ENCODE measurements at places on chromosomes 7 and 10.

- no peak for DNase-seq
Measured at GRCh38 chr10:22086730-22087401, 83.3 kb upstream of the DNAJC1 start.

DNA sequence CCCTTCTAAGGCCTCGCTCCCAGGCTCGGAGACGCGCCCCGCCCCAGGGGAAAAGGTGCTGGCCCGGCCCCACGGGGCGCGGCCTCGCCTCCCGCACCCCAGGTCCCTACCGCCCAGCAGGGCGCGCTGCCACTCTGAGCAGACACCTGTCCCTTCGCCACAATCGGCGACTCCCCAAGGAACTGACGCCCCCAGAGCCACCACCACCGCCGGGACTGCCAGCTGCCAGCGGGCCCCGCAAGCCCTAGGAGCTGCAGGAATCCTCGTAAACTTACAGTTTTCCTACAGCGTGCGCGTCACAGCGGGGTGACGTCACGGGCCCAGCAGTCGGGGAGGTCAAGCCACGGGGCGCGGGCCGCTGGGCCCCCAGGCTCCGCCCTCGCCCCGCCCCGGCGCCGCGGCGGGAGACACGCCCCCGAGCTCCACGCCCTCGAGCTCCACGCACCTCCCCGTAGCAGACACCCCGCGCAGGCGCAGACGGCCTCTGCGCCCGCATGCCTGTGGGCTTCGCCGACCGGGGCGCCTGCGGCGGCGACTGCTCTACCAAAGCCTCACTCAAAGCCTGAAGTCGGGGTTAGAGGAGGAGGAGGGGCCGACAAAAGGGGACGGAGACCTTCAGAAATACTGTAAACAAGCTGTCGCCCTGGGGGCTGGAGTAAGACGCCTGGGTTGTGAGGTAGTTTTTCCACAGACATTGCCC is at the start of gene ZNF438:
TSS of gene ZNF438 (minus strand) at position 308 of the 700 bp plus-strand sequence. CDS start 154,831 bp downstream, outside the sequence.
- DNase-seq, result peak; percentile 89

GRCh38 chr10:23358357-23358756 is 13.8 kb upstream of the C10orf67 start:
- DNase-seq, result no peak

DNA sequence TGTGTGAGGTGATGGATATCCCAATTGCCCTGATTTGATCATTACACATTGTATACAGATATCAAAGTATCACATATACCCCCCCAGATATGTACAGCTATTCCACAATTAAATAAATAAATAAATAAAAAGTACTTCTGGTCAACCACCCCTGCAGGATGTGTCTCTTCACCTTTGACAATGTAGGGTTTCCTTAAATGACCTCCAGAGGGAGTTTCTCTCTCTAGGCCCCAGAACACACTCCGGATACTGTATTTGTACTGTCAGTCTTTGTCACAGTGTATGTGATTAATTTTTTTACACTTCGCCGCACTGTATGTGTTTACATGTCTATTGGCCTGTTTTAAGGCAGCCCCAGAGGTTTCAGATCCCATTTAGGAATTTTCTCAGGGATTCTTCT is 123.6 kb downstream of the ADCYAP1R1 start:
- DNase-seq, result no peak

- no peak for DNase-seq
Measured at GRCh38 chr10:44979281-44980191, 927 bp upstream of the DEPP1 start.

- no peak for DNase-seq
Measured at GRCh38 chr7:31126976-31127375, 74.9 kb downstream of the ADCYAP1R1 start.

- no peak for DNase-seq
Measured at GRCh38 chr10:62699148-62699547, 105.4 kb upstream of the ADO start.

DNA sequence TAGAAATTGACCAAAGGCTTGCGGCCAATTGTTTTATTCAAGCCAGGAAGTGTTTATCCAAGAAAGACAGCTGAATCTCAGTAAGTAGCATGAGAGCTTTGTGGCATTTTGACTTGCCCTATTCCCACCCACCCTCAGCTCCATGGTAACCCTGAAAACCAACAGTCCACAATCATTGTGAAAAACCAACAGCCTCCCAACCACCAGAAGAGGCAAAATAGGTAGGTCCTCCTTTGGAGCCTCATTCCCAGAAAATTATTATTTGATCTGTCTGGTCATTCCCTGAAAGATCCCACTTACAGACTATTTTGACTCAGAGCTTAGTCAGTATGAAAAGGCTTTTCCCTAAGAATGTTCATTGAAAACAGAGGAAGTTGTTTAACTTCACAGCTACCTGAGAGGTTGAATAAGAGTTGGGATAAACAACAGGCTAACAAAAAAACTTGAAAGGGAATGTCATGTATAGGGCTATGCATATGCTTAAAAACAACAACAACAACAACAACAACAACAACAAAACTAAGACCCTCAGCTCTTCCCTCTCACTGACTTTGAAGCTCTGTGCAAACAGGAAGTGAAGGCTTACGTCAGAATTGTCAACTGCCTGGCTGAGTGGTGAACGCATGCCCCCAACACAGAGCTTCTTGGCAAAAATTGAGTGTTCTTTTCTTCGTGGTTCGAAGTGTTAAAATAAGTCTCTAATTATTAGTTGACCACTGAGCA is 11.2 kb downstream of the KPNA7 start:
- no peak for DNase-seq

GRCh38 chr7:44392618-44393010 is 67.2 kb upstream of the CAMK2B start:
- DNase-seq, result no peak

DNA sequence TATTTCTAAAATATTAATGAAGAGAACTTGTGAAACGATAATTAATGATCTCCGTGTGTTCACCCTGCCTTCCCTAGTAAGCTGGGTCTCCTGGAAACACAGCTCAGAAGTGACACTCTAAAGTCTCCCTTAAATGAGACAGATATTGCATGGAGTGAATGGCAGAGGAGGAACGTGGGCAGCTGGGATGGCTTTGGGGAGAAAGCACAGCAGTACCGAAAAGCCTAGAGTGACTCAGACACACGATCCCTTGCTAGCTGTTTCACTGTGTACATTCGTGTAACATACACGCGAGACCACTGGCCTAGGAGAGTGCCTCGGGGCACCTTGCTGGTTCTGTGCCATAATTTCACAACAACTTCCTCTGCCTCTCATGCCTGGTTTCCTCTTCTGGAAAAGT is 199.9 kb upstream of the TCERG1L start:
- DNase-seq, result no peak

DNA sequence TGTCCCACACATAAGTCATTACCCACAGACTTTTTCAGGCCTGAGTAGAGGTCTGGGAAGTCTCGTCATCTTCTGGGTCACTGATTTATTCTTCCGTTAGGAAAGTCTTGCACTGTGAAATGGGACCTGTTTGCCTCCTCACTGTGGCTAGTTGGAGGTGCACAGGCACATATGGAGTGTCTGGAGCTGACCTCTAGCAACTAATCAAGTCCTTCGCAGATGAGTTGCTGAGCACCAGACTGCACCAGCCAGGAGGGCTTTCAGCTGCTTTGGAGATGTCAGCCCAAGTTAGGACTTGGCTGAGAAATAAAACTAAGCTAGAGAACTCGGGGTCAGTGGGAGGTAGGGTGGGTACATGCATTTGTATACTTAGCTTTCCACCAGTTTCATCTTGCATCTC is 578.0 kb downstream of the GRID1 start:
- no peak for DNase-seq

DNA sequence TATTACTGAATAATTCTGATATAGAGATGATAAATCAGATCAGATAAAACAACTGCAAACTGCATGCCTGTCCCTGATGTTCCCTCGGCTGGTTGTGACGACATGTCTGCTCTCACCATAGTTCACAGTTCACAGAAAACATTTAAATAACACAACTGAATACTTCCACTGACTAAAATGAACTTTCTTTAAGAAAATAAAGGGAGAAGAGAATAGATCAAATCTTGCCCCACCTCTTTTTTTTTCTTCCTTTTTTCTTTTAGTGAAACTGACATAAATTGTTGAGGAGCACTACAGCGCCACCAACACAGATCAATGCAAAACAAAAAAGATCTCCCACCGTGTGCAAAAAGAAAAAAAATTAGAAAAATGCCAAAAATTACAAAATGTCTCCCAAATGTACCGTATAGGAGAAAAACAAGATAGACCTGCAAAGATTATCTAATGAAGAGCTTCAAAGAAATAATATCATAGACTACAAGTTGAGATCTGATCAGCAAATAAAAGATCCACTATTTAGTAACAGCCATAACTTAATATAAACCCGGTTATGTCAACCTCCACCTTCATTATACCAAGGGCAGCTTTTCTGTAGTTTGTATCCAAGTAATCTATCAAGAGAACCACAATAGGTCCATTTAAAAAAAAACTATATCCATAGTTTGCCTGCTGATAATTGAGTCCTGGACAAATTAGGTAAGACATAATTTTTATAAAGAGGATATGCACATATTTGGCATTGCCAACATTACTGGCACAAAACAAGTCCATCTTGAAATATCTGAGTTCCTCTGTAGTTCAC is 30.7 kb upstream of the EPC1 start:
- no peak for DNase-seq

GRCh38 chr7:26097837-26098668 is 53.9 kb upstream of the NFE2L3 start:
- no peak for DNase-seq

- DNase-seq, result no peak
Measured at GRCh38 chr10:100812978-100813377, 67.6 kb downstream of the PAX2 start.

DNA sequence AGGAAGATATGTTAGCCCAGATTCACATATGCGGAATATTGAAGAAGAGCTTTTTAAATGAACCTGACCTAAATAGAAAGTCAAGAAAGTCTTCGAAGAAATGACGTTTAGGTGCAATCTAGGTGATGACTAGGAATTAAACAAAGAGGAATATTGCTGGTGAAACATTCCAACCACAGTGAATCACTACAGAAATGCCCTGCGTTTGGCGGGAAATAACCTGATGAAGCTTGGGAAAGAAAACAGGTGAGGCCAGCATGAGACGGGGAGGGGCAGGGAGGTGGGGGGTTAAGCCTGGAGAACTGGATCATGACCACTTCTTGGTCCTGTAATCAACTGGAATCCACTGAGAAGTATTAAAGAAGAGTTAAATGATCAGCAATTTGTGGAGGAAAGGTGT is 299.4 kb upstream of the VSTM2A start:
- no peak for DNase-seq

DNA sequence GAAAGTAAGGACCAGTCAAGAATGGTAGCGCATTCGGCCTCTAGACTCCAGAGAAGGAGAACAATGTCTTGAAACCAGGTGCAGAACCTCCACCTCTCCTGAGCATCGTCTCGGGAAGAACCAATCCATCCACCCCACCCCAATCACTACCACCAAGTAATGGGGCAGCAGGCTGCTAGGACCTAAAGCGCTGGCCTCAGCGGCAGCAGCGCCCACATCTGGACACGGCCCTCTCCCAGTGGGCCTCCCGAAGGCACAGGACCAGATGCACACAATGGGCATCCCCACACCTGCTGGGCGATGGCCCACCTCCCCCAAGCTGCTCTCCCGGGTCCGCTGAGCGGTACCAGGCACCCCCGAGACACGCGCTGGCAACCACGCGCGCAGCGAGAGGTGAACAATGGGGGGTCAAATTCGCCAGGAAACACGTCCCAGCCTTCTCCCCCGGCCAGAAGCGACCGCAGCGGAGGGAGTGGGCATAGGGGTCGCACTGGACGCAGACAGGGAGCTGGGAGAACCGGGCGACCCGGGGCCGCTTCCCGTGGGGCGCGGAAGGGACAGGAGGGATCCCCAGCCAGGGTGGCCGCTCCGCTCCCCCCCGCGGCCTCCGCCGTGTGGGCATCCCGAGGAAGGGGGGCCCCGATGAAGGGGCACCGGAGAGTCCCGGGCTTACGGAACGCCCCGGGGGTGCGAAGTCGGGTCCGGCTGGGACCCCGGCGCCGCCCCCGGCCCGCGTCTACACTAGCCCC is 506 bp downstream of the CTTNBP2 start:
- DNase-seq, result no peak

GRCh38 chr7:22607180-22607579 is 107.2 kb upstream of the STEAP1B start:
- DNase-seq, result no peak

- DNase-seq, result no peak
Measured at GRCh38 chr7:116365797-116366196, 133.7 kb upstream of the CAV2 start.

GRCh38 chr7:84123965-84124547 is 70.5 kb downstream of the SEMA3A start:
- DNase-seq, result no peak

GRCh38 chr10:45241865-45242520 is 73.4 kb downstream of the OR13A1 start:
- DNase-seq, result no peak

- DNase-seq, result no peak
Measured at GRCh38 chr10:112022196-112022595, 161.4 kb downstream of the GPAM start.

DNA sequence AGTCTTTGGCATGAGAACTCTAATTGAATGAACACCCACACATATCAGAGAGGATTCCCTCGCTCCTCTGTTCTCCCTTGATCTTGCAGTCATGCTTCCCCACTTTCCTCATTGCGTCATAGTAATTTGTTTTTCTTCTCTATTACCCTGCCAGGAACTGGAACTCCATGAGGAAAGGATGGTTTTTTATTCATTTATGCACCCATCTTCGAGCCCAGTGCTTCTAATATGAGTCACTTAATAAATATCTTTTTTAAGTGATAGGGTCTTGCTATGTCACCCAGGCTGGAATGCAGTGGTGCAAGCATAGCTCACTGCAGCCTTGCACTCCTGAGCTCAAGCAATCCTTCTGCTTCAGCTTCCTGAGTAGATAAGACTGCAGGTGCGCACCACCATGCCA is 83.5 kb downstream of the OTUD1 start:
- no peak for DNase-seq

GRCh38 chr7:155987681-155988235 is 175.5 kb upstream of the SHH start:
- no peak for DNase-seq

DNA sequence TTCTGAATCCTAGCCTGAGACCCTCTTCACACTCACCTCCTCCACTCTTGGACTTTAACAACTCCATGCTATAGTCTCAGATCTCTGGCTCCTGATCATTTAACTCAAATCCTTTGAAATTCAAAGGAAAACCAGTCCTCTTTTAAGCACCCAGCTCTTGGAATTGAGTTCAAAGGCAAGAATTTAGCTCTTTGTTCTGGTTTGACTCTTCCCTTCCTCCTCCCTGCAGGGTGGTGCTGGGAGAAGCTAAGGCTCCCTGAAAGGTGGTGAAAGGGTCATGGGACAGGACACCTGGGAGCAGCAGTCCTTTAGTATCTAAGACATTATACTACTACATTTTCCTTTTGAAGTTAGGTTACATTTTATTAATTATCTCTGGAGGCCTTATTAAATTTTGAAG is 259.4 kb downstream of the CCSER2 start:
- DNase-seq, result no peak

- DNase-seq, result no peak
Measured at GRCh38 chr7:100602889-100603725, 944 bp downstream of the PCOLCE start.

DNA sequence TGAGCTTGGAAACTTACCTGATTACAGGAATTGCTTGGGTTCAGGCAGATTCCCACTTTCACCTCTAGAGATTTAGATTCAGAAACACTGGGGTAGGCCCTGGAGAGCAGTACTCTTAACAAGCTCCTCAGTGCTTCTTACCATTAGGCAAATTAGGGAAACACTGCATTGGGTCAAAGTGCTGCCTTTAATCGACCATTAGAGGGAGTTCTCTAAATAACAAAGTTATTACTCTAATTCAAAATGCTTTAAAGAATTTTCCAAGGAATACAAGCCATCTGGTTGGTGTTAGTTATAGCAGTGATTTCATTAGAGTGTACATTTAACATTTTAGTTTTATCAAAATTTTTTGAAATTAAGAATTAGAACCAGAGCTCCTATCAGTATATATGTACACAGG is 324.5 kb downstream of the GFRA1 start:
- no peak for DNase-seq
